EL (cell line): ENCODE measurements at places on chromosomes 3 and 15.
A peak's percentile ranks its signal among the peaks of the same experiment; 100 is the strongest.

- DNase-seq, result no peak
Observed at GRCh38 chr3:148863814-148864213, 1.3 kb upstream of the CPA3 start.

DNA sequence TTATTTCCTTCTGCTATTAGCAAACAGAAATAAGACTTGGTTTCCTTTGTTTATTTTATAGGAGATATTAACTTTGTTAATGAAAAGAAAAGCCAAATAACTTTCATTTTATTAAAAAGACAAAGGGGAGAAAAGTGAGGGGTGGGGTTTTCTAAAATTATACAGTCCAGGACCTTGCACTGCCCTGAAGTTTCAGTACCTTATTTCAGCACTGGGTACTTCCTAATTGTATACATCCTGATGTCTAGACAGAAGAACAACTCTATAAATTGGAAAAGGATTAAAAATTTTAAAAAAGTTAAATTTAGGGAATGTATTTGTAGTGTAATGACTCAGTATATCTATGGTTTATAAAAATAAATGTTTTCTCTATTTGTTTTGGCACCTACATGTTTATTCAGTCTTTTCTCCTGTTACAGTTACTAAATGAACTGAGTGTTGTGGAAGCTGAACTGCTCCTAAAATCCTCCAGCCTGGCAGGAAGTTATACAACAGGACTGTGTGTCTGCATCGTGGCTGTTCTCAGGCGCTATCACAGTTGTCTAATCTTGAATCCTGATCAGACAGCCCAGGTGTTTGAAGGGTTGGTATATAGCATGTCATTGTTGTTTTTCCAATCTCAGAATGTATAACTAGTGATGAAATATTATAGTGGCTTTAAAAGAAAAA, 27.6 kb upstream of the P2RY13 start:
- no peak for DNase-seq

GRCh38 chr3:158313338-158313927, 203.5 kb downstream of the RSRC1 start:
- DNase-seq, result peak; percentile 39

- no peak for DNase-seq
Observed at GRCh38 chr3:181250714-181251113, 261.2 kb upstream of the DNAJC19 start.

DNA sequence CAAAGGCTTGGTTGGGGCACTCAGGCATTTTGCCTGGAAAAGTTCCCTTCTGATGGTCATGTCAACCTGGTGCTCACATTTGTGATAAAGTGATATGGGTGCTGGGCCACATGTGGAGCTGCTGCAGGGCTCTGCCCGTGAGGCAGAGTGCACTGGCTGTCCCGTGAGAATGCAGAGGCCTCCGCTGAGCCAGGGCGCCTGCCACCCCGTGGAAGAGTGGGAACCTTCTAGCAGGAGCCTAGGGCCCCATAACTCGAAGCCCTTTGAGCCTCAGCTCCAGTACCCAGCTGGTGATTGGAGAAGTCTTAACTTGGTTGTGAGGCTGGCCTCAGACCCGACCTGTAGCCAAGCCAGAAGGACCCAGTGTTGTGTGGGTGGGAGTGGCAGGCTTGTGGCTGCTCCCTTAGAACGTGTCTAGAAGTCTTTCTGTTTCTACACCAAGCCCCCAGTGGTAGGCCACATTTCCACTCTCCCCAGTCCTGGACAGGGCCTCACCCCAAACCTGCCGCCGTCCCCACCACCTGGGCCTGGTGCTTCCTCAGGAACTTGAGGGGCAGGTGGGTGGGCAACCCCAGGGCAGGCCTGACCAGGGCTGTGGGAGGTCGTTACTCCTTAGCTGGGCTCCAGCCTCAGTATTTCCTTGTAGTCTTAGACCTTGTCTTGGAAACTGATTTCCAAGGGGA, 19.7 kb downstream of the SEC61A1 start:
- DNase-seq, result no peak

- no peak for DNase-seq
Observed at GRCh38 chr15:80604583-80605575, 90.2 kb upstream of the ABHD17C start.

GRCh38 chr3:71585131-71585530, 1.6 kb upstream of the FOXP1 start:
- no peak for DNase-seq

- DNase-seq, result no peak
Observed at GRCh38 chr3:3105815-3106214, 4.4 kb downstream of the IL5RA start.

DNA sequence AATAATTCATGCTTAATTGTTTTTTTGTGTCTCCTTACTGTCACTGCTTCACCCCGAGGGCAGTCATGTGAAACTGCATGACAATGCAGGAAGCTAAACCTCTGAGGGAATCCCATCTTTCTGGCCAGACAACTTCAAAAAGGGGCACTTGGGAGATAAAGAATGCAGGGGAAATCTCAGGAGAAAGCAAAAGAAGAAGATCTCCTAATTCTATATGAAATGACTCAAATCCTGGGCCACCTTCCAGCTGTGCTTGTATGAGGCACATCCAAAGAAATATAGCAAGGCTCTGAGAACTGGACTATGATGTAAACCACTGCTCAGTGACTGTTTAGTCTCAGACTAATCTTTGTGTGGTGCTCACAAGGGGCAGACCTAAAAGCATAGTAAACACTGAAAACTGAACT, 22.6 kb upstream of the UMPS start:
- peak; percentile 75 for DNase-seq

DNA sequence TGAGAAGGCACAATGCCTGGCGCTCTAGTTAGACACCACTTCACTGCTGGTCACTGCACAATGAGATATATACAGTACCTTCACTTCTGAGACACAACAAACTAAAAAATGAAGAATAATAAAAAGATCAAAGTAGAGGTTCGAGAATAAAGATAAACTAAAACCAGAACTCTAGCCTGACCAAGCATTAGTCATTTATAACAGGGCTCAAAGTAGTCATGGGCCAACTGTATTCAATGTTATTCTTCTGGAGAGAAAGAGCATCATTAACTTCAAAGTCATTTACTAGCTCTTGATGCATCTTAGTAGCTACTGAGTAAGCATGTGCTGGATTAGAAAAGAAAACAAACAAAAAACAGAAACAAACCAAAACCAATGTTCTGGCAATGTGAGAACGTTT, 145.2 kb downstream of the SSR3 start:
- peak; percentile 8 for DNase-seq

GRCh38 chr15:86061581-86061980, 18.1 kb upstream of the AGBL1 start:
- DNase-seq, result no peak

- no peak for DNase-seq
Observed at GRCh38 chr3:103181160-103181559, 746.3 kb downstream of the ZPLD1 start.

- DNase-seq, result peak; percentile 18
Observed at GRCh38 chr3:25046911-25047771, 380.9 kb upstream of the RARB start.

GRCh38 chr3:106881186-106881585, 496.1 kb upstream of the CCDC54 start:
- no peak for DNase-seq

DNA sequence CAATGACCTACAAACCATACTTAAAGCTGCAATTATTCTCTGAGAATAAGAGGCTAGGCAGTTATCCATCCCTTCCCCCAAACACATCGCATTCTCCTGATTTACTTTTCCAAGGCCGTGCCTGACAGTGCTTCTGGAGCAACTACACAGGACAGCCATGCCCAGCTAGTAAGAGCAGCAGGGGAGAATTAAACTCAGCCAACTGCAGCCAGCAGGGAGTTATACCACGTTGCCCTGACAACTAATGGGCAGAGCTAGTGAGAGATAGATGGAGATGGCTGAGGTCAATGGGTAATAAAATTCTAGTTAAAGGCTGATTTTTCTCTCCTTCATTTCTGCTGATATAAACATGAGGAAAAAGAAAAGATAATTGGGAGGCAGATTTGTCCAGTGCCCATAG, 193.8 kb upstream of the PPP2R3A start:
- no peak for DNase-seq

DNA sequence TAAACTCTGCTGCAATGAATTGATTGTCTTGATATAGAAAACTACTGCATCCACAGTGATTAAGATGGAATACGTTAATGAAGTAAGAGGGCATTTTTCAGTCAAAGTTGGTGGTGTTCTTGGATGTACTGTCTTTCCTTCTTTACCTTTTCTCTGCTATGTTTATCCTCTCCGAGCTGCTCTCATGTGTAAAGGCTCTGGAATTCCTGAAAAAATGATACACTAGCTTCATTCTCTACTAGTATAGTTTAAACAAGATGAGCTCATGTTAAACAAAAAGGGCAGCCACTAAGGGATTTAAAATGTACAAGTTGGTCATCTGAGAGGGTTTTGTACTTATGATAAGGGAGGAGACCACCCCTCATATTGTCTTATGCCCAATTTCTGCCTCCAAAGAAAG, 504.6 kb upstream of the NECTIN3 start:
- no peak for DNase-seq

GRCh38 chr3:44957986-44958385, 18.0 kb downstream of the ZDHHC3 start:
- DNase-seq, result no peak

- no peak for DNase-seq
Observed at GRCh38 chr3:98500019-98500418, 2.5 kb downstream of the OR5K2 start.

- DNase-seq, result no peak
Observed at GRCh38 chr3:186457236-186457635, 86.9 kb downstream of the CRYGS start.

DNA sequence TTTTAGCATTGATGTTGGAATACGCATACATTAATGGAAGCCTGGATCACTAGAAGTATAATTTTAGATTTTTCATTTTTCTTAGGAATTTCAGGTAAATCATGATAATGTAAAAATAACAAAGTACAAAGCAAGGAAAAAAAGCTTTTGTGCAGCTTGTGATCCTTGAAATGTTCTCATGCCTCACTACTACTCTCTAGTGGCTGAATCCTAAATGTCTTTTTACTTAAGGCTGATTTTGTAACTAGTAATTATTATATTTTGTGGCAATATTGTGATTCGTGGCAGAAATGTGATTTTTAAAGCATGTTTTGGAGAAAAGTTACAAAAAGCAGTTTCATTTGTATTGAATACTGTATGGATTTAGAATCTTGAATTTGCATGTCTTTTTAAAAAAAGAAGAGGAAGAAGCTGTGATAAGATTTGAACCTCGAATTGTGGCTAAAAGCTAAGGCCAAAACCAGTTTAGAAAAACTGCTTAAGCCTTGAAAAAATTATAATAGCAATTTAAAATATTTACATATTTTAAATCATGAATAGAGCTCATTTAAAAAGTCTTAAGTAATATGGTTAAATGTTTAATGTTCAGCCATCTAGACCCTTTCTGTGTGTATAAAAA, 39.0 kb downstream of the U2SURP start:
- DNase-seq, result peak; percentile 11

DNA sequence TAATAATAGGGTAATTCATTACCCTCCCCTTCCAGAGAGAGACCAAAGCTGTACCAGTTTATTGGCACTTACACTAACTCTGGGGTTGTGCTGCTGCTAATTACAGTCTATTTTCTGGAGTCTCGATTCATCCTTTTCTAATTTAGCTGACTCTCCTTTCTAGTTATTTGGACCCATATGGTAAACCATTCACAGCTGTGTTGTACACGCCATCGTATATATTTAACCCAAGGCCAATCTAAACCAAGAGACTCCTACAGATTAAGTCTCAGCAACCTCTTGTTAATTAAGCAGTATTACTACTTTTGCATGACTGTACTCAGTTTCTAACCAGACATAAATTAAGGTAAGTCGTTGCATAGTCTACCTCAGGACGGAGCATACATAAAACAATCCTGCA, 22.5 kb downstream of the ANXA2 start:
- DNase-seq, result no peak

DNA sequence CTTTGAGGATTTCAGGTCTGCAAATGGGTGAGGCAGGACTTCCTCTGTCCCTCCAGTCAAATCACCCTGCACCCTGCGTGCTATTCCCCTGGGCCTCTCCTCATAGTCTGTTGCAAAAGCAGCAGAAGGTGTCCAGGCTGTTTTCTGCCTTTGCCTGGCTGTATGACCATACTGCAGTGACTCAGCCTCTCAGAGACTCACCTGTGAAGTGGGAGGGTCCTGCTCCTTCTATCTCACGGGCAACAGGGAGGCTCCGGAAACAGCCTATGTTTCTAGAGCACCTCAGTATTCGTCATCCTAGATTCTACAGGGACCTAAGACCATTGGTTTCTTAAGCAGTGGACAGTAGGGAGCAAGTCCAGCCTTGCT, 216.4 kb downstream of the TLE3 start:
- DNase-seq, result no peak

GRCh38 chr3:8095724-8096123, 405.9 kb upstream of the LMCD1 start:
- DNase-seq, result no peak

DNA sequence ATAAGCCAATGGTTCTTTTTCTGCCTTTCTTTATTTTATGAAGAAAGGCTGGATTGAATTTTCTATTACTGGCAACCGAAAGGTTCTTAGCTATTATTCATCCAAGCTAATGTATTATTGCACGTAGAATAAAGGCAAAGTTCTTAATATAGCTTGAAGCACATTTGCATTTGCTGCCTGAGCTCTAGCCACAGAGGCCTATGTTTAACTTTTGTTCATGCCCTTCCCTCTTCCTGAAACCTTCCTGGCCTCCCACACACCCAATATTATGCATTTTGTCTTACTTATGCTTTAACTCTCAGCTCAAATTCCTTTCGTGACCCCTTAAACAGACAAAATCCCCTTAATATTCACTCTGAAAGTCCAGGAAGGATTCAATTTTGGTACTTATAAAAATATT, 71.0 kb upstream of the ZNF280D start:
- DNase-seq, result no peak

DNA sequence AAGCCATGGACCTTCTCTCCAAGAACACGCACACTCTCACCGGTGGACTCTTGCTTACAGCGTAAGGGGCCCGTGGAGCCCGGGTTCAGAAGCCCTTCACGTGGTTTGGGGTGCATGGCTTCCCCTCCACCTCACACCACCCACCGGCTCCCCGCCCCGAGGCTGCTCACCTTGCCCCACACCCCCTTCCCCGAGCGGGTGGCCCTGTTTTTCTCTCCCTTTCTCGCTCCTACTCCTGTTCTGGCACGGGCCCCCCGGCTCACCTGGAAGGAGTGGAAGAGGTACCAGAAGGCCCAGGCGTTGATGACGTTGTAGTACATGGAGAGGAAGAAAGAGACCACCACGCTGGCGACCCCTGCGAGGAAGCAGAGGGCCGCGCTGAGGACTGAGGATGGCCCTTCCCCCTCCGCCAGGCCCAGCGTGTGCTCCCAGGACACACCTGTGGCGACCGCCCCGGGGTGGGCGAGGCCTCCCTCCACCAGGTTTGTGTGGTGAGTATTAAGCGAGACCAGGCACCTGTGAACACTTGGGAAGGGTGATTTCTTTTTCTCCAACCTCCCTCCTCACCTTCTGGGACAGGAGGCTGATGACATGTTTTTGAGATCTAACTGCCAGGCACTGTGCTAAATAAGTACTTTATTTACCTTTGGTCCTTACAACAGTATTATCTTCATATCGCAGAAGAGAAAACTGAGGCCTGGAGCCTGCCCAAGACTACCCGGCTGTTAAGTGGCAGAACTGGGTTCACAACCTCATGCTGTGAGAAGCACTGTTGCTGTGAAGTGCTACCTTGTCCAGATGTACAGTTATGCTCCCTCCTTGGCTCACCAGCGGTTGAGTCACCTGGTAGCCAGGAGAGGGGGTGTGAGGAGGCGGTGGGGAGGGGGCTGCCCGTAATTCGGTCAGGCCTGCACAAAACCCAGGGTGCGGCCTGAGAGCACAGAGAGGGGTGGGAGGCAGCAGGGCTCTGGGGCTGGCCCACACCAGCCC, 16.3 kb downstream of the SLC6A20 start:
- DNase-seq, result no peak

GRCh38 chr3:134186391-134186790, 64.3 kb downstream of the RYK start:
- DNase-seq, result no peak
